ENCODE measurements at places on chromosomes 12 and 14.

DNA sequence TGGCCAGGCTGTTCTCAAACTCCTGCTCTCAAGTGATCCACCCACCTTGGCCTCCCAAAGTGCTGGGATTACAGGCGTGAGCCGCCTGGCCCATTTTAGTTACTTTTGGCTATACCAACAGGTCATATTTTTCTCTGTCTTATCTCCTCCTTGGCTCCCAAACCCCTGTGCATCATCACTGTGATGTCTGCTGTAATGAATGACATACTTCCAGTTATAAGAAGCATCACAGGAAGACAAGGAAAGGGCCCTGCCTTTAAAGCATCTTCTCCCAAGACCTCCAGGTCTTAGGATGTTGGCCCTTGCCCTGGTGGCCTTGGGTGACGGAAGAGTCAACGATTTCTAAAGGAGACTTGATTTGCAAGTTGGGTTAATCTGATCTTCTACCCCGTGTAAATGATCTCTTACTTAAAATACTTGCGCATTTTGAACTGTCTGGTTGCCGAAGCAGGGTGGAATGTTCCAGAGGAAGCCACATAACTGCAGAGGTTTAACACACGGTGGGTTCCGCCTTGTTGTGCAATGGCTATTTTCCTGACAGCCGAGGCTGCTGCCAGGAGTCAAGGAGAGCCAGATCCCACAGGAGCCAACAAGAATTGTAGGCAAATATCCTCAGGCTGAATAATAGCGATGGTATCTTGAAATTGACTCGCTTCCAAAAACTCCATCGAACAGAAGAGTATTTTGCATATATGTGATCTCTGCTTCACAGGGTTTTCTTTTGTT lies 55.7 kb upstream of the PLXNC1 start:
- no peak for DNase-seq

GRCh38 chr12:98911396-98911795 lies 266.3 kb downstream of the APAF1 start:
- DNase-seq = no peak

- DNase-seq = no peak
Measured at GRCh38 chr14:76131071-76131965, 20.4 kb upstream of the GPATCH2L start.

DNA sequence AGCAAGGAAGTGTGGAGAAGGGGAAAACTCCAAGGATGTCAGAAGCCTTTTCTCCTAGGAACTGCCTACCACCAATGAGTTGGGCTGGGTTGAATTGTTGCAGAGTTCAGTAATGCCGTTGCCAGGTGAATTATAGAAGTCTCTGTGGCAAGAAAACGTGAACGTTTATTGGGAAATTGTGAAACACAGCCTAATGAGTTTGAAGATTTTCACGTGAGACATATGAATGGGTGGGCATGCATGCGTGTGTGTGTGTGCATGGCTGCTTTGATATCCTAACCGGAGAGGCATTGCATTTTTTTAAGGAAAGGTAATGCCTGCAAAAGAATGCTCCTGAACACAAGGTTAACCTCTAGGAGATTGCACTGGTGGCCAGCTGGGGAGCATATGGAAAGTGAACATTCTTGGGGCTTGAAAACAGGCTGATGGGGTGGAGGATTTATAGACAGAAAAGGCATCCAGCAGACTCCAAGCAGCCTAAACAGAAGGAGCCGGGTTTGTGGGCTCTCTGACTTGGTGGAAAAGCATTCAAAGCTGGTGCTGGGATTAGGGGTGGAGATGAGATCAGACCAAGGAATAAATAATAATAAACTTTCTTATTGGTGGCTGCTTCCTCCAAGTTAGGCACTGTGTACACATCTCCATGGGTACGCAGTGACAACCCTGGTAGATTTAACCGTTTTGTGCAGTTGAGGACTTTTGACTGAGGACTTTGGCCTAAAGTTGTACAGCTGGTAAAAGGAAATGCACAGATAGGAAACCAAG lies 67.8 kb downstream of the NTF3 start:
- DNase-seq = peak; percentile 94

DNA sequence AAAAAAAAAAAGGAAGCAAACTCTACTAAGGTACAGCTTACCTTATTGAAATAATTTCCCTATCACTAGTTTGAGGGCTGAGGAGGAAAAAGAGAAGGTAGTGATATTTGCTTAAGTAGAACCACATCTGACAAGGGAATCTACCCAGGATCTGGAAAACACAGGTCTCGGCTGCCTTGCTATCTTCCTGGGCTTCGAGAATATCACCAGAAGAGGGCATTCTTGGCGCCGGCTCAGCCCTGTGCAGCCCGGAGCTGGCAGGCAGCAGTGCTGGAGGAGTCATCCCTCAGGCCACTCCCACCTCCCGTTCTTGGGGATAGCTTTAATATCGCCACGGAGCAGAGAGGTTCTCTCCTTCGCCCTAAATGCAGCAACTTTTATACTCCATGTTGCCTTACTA lies 1181.2 kb downstream of the VRK1 start:
- no peak for DNase-seq

- no peak for DNase-seq
Measured at GRCh38 chr12:114779647-114780046, 95.7 kb upstream of the TBX3 start.
